Pulmonary artery endothelial cell (primary cell): ENCODE measurements at places on chromosomes 6 and 20.

- DNase-seq = no peak
Observed at GRCh38 chr20:20286061-20286460, 81.8 kb upstream of the INSM1 start.

GRCh38 chr20:62406635-62407176, 379 bp downstream of the CABLES2 start:
- DNase-seq = no peak

DNA sequence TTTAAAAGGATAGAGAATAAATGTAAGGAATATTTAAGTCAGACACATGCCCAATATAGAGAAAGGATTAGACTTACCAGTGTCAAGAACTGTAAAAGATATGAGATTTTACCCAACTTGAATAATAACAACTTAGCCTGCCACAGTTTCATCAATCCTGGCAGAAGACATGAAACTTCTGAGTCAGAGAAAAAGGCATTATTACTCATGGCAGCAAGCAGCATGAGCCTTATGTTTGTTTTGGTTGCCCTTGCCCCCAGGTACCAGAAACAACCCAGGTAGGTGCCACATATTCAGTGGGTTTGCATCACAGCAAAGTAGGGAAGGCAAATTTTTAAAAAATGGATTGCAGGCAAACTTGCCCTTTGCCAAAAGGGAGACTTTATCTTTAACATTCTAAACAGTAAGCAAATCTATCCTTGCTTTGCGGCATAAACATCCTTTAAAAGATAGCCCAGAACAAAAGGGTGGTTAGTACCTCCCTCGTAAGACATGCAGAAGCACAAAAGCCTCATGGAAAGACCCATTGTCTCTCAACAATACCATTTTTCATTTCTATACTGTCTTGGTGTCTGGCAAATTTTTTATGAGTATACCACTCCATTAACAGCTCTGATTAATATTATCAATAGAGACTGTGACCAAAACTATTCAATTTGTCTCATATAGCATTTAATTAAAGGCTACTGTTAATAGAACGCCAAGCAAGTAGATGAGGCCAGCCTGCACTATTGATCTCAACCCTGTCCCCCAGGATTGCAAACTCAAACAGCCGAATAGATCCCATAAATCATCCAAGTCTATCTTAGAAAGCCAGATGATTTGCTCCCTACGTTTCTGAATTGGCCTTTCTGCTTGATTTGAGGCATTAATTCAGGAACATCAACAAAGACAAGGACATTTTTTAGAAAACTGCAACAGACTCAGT, 185.1 kb downstream of the COL19A1 start:
- DNase-seq = no peak

DNA sequence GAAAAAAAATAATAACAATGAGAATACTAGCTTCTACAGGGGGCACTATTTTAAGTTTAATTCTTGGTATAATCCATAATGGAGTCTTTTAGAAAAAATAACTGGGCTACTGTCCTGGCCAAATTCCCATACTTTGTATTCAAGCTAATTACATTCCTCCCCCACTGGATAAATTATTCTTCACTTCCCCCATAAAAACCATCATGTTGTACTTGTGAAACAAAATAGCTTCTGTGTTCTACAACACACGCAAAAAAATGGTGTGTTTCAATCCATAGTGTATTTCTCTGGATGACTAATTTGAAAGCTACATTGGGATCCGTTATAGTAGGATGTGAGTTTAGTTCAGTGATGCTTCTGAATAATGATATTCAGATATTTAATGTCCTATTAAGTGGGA, 21.6 kb upstream of the HDDC2 start:
- DNase-seq = no peak

DNA sequence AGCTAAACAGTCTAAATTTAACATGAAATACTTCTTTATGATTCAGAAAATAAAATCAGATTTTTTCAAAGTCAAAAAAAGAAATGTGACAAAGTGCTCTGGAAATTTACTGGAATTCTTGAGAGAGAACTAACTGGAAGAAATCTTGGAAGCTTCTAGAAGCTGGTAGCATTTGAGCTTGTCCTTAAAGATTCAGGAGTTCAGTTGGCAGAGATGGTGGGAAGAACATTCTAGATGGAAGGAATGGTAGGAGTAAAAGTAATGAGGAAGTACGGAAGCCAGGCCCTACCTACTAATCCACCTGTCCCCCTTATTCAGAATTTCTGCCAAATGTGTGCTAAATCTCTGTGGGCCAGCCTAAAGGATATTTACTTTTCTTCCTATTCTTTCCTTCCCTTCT, 21.2 kb downstream of the RALY start:
- DNase-seq = no peak

DNA sequence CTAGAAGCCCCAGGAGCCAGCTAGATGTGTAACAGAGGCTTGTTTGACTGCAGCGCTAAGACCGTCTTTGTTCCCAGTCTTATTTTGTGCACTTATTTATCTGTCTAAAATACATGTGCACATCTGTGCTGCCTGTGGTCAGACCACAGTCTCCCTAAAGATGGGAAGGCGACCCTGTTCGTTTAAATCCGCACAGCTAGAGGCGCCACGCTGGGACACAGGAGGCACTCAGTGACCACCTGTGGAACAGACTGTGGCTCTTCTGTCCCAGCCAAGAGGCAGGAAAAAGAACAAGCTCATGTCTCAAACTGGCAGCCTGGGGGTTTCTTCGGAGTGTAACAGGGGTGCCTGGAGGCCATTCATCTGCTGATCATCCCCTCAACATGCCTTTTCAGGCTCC, 66.8 kb downstream of the CPNE5 start:
- no peak for DNase-seq

DNA sequence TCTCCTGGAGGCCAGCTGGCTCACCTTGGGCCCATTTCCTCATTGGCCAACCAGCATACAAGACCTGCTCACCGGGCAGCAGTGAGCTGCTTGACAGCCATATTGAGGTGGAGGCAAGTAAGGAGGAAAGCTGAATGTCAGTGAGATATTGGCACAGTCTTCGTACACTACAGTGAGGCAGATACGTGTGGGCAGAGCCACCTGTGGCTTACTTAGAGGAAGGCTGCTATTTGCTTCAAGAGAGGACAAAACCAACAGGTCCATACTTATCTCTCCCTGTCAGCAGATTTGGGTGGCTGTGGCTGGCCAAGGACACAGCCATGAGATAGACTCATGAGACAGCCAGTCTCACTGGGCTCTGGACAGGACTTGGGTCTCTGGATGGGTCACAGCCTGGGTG, 15.1 kb upstream of the MCM3 start:
- DNase-seq = no peak

- DNase-seq = no peak
Observed at GRCh38 chr6:48959251-48960060, 503.6 kb downstream of the MMUT start.

GRCh38 chr20:61802721-61803311, 262.9 kb downstream of the TAF4 start:
- DNase-seq = no peak

DNA sequence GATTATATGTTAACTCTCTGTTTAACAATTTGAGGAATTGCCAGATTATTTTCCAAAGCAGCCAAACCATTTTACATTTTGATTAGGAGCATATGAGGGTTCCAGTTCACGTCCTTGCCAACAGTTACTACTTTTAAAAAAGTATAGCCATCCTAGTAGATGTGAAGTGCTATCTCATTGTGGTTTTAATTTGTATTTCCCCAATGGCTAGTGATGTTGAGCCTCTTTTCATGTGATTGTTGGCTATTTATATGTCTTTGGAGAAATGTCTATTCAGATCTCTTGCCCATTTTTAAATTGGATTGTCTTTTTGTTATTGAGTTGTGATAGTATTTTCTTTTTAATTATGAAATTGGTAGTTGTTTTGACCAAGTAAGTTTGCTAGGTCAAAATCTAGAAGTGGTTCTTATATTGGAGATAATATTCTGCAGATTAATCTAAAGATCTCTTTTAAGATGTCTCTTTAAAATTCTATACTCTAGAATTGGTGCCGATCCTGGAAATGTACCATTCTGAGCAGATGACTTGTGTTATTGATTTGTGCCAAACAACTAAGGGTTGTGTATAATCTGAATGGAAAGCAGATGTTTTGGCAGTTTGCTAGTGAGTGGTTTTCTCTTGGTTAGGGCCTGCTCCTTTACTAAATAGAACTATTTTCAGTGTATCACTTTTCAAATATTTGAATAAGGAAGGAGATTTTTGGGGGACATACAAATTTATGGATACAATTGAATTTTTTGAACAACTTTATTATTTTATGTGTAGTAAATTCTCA, 99.5 kb downstream of the CDKAL1 start:
- DNase-seq = no peak

- peak; percentile 86 for DNase-seq
Observed at GRCh38 chr6:26199057-26199772, 112.0 kb downstream of the HFE start.

- no peak for DNase-seq
Observed at GRCh38 chr6:41546475-41546865, 289 bp downstream of the FOXP4 start.

DNA sequence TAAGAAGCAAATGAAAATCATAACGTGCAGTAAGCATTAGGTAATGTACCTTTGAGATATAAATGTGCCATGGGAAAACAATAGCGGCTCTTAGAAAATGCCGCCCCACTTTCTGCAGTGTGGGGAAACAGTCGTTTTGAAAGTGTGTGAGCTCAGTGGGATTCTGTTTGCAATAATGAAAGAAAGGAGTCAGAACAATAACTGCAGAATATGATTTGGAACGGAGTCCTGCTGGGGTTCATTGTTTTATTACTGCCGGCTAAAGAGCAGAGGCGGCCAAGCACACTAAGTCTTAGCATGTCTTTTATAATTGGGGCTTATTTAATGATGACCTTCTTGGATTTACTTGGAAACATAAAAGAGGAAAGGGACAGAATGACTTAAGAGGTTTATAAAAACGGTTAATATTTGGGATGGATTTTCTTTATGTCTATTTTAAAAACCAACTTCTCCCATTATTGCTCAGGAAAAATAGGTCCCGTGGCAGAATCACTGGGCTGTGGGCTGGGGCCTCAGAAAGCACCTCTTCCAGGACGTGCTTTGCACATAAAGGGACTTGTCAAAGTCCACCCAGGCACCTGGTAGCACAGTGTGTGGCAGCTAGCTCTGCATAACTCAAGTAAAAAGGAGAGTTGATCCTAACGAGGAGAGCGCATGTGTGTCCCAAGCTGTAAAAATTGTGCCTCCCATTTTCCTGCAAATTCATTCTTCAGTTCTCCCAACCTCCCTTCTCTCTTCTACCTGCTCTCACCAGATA, 44.0 kb upstream of the SLC22A16 start:
- DNase-seq = no peak

- no peak for DNase-seq
Observed at GRCh38 chr6:110876806-110877564, 2.4 kb downstream of the AMD1 start.

DNA sequence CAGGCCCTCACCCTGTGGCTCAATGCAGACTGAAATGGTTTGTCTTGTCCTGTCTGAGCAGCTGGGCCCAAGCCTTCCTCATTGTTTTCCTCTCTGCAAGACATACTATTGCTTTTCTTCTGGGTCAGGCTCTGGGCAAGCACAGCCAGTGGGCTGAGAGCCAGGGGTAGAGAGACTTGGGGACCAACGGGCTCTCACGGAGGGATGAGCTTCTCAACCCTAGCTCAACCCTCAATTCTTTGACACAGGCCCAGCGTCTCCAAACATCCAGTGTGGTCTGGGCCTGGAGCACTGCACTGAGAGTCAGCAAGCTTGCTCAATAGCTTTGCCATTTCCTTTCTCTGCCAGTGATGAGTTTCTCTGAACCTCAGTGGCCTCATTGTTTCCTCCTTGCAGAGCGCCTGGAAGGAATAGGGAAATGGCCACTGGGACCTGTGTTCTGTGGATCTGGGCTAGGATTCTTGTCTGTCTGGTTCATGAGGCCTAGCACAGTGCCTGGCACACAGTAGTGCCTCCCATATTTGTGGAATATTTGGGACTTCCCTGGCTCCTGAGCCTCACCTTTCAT, 9.3 kb downstream of the ANGPT4 start:
- DNase-seq = no peak

- DNase-seq = no peak
Observed at GRCh38 chr6:36605560-36606391, 11.6 kb downstream of the SRSF3 start.

DNA sequence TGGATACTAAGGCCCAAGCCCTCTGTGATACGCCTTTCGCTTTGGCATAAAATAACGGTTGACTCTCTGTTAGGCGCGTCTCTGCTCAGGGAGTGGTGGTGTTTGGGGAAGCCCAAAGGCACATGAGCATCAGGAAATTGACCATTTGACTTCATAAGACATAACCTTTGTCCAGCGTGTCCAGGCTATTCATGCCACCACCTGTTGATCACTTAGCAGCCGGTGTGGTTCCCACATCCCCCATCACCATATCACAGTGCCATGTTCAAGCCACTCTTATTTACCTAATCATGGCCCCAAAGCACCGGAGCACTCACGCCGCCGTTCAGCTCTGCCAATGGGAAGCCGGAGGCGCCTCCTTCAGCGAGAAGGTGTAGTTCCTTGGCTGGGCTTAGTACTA, 27.9 kb downstream of the SLCO4A1 start:
- no peak for DNase-seq

GRCh38 chr6:97865612-97866011, 582.6 kb upstream of the MMS22L start:
- DNase-seq = no peak

DNA sequence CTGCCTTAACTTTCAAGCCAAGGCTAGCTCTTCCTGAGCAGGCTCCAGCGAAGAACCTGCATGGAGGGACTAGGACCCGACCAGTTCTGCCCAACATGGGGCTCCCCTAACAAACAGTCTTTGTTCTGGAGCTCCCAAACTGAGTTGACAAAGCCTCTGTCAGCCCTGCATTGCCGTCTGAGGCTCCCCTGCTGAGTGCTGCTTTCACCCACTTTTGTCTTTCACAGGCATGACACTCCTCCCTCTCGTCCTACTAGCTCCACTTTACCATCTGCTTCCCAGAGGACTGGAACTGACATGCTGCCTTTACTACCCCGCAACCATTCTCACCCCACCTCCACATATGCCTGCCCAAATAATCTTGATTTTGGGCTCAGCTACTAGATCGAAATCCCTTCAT, 45.1 kb upstream of the B4GALT5 start:
- DNase-seq = no peak

- no peak for DNase-seq
Observed at GRCh38 chr6:105991561-105992314, 94.4 kb upstream of the PRDM1 start.

DNA sequence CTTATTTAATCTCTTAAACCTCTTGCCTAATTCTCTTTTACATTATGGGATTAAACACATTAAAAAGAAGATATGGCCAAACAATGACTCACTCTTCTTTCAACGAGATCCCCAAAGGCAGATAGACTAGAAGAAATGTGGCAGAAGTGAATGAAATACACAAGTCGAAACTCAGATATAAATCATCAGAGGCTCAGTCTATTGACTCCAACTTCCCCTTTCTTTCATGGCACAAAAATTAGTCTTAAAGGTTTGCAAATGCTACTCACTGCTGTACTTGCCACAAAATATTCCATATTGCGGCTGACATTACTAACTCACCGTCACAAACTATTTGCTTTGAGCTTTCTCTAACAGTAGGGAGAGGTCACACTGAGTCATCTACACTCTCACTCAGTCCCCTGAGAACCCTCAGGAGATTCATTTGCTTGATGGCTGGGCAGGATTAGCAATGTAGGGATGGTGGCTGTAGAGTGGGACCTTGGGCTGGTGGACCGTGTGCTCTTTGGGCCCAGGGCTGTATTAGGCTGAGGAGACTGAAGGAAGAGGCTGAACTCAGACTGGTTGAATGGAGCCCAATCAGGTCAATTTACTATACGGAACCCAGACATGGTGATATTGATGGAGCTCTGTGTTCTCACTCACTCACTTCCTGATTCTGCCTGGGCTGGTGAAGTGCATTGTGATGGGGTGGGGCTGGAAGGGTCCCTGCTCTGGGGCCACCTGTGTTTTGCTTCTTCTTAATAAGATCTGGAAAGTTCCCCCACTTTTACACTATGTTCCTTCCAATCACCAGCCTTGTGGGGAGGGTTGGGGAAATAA, 42.8 kb upstream of the UBR2 start:
- DNase-seq = no peak
